ENCODE measurements at places on chromosomes 11 and 22. TPM values are rescaled to one million over a fixed set of nuclear protein-coding genes. Genes with fewer than 3 reads are reported as not detected.

The LMO1 gene
- total RNA-seq = not detected

The CTTN gene
- 53.7 TPM for total RNA-seq

DNA sequence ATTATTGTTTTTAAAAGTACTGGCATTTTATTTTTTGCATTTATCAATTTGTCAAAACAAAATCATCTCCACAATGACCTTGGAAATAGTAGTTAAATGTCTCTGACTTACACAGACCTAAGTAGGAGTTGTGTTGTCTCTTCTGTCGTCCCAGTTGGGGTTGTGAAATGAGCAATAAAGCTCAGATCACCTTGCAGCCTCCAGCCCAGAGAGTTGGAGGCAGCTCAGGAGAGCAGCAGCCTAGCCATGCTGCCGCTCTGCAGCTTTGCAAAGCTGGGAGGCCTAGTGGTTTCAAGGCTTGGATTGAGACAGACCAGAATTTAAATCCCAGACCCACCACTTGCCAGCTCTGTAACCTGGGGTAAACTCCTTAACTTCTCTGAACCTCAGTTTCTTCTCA lies 65.2 kb upstream of the CRYBB3 start:
- H3K4me3 ChIP-seq = no peak overlapping the region
- H3K4me1 ChIP-seq = no peaks in the 10 kb centered on the region
- no peaks in the 10 kb centered on the region for H3K27me3 ChIP-seq
- DNase-seq = no peak

The LIF gene
- 455 TPM for total RNA-seq

The ACRV1 gene
- total RNA-seq = not detected

DNA sequence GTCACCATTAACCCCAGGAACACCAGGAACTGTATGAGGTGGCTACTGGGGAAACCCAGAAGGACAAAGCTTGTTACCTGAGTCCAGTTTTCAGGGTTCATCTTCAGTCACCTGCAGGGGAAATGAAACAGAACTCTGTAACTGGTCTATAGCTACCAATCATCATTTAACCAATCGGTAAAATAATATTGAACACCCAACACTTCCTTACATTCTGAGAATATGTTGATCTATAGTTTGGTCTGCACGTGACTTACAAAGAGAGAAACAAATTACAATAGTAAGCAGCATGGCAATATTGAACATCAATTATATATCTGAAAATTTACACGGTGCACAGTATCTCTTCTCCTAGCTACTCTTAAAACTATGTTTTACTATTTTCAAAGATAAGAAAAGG lies at the start of gene OR6T1:
OR6T1 (minus strand) TSS at position 101 of the 400 bp plus-strand sequence; CDS start at position 101, 0 bp downstream.
- H3K36me3 ChIP-seq = no peaks in the 10 kb centered on the region
- H3K4me3 ChIP-seq = no peak within 1 kb of the TSS
- no peaks in the 10 kb centered on the region for H3K4me1 ChIP-seq
- DNase-seq = no peak
- H3K27me3 ChIP-seq = no peaks in the 10 kb centered on the region
- no peak within 1 kb of the TSS for H3K27ac ChIP-seq

- peaks cover 74% of the 10 kb centered on the region for H3K4me1 ChIP-seq
- no peak for DNase-seq
- peak overlapping the region; percentile 42 for H3K27ac ChIP-seq
Measured at GRCh38 chr11:86212019-86212611, 32.4 kb upstream of the EED start.

GRCh38 chr22:26097411-26097810 lies 71.9 kb upstream of the SEZ6L start:
- H3K4me3 ChIP-seq = no peak overlapping the region
- DNase-seq = no peak
- no peaks in the 10 kb centered on the region for H3K4me1 ChIP-seq
- H3K27ac ChIP-seq = no peak overlapping the region
- no peaks in the 10 kb centered on the region for H3K36me3 ChIP-seq
- H3K27me3 ChIP-seq = no peaks in the 10 kb centered on the region

The CCDC89 gene
- 0.62 TPM for total RNA-seq

DNA sequence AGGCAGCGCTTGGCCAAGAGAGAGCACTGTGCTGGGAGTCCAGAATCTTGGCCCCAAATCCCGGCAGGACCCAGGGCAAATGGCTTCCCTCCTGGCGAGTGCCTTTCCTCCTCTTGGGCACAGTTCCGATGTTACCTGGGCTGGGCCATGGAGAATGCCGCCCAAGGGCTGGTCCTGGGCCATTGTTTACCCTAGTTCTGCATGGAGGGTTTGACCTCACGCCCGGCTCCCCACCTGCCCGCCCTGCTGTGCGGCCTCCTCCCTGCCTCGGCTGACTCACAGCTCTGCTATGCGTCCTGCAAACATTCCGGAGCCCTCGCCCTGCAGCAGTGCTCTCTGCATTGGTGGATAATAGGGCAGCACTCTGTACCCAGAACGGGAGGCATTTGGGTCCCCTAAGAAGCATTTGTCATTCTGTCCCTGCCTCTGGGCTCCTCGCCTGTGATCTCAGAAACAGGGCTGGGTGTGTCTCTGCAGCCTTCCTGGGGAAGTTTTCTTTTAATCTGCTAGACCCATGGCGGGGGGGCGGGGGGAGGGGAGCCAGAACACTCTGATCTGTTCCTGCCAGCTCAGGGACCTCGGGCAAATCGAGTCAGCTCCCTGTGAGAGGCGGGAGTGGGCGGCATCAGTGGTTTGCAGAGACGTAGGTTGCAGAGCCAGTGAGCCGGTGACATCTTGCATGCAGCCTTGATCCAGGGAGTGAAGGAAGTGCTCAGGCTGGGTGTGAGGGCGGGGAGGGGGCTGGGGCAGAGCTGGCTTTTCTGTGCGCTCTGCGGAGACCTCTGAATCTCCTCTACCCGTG lies 32.9 kb upstream of the SMIM38 start:
- DNase-seq = peak; percentile 40
- H3K4me3 ChIP-seq = peak overlapping the region; percentile 59
- peaks cover 2% of the 10 kb centered on the region for H3K27me3 ChIP-seq
- no peaks in the 10 kb centered on the region for H3K36me3 ChIP-seq
- H3K27ac ChIP-seq = peak overlapping the region; percentile 5
